ENCODE measurements at places on chromosomes 2 and 18. TPM values are rescaled to one million over a fixed set of nuclear protein-coding genes. Genes with fewer than 3 reads are reported as not detected.

RNU2-63P gene
- polyA plus RNA-seq: not detected

TEKT4 gene
- not detected for polyA plus RNA-seq

SERPINB2 gene
- not detected for polyA plus RNA-seq

GRCh38 chr2:860259-860855 is 90.3 kb upstream of the SNTG2 start:
- no peak for DNase-seq

- DNase-seq: peak; percentile 15
Measured at GRCh38 chr18:68178921-68179320, 536.0 kb downstream of the TMX3 start.

GRCh38 chr18:812376-813171 is 532 bp upstream of the YES1 start:
- DNase-seq: peak; percentile 86

GRCh38 chr18:62073461-62074281 is 113.2 kb downstream of the PIGN start:
- no peak for DNase-seq

DNA sequence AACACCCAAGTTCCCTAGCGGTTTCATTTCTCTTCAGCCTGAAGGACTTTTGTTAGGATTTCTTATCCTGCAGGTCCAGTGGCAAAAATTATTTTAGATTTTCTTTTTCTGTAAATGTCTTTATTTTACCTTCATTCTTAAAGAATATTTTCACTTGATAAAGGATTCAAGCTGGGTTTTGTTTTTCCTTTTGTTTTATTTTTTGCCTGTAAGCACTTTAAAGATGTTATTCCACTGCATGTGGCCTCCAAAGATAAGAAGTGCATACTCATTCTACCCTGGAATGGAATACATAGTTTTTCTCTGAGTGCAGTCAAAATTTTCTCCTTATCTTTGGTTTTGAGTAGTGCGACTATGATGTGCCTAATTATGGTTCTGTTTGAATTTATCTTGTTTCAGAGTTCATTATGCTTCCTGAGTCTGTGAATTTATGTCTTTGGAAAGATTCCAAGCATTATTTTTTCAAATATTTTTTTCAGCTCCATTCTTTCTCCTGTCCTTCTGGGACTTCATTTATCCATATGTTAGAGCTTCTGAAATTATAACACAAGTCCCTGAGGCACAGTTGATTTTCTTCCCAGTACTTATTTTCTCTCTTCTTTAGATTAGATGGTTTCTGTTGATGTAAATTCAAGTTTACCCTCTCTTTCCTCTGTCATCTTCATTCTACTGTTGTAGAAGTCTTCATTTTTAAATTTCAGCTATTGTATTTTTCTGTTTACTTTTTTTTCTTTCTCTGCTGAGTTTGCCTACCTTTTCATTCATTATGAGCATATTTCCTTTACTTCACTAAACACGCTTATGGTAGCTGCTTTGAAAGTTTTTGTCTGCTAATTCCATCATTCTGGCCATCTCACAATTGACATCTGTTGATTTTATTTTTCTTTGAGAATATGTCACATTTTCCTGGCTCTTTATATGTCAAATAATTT is 69.6 kb downstream of the MAPRE2 start:
- DNase-seq: no peak

GRCh38 chr2:175855236-175855635 is 146.8 kb downstream of the LNPK start:
- no peak for DNase-seq

DNA sequence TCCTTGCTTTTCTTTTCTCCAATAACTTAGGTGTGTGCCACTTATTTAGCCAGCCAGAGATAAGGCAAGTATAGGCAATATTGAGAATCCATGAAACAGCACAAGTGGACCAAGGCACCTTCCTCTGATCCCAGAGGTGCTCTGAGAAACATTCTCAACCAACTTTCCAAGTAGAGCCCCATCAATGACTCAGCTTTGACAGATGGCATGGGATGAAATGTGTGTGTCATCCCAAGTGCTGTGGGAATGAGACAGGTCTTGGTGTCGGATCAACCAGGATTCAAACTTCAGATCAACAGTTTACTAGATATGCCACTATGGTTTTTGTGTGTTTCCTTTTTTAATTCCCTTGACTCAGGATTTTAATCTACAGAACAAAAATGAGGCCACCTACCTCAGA is 164.0 kb downstream of the GRB14 start:
- DNase-seq: no peak
